Activated CD4-positive, alpha-beta T cell treated with anti-CD3 and anti-CD28 coated beads, Interleukin-2, Interleukin-4, amounts not matched to agents 100 ng/mL and 50 ng/mL, durations not matched to agents 16 hours and 8 hours (primary cell): ENCODE measurements at places on chromosomes 12 and 14.

DNA sequence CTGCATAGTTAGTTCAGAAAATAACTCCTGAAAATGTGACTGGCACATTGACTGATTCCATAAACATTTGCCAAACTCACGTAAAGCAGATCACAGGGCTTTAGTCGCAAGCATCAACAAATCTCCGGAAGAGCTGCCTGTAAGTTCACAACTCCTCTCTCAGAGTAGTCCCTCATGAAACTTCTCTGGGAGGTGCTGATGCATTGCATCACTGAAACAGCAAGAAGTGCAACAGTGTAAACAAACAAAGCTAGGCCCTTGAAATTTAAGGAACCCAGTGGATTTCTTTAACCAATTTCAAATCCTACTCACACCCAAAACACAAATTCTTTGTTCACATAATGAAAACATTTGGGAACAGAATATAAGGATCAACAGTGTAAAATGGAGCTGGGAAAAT lies 1691.7 kb upstream of the FLRT2 start:
- DNase-seq, result no peak

DNA sequence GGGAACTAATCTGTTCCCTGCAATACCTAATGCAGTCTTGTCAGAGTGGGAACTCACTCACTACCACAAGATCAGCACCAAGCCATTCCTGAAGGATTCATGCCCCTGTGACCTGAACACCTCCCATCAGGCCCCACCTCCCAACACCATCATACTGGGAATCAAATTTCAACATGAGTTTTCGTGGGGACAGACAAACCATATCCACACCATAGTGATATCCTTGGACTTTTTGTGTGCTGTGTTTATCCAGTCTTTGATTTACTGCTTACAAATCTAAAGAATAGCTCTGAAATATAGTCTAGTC lies 243.5 kb downstream of the FBXL14 start:
- no peak for DNase-seq

DNA sequence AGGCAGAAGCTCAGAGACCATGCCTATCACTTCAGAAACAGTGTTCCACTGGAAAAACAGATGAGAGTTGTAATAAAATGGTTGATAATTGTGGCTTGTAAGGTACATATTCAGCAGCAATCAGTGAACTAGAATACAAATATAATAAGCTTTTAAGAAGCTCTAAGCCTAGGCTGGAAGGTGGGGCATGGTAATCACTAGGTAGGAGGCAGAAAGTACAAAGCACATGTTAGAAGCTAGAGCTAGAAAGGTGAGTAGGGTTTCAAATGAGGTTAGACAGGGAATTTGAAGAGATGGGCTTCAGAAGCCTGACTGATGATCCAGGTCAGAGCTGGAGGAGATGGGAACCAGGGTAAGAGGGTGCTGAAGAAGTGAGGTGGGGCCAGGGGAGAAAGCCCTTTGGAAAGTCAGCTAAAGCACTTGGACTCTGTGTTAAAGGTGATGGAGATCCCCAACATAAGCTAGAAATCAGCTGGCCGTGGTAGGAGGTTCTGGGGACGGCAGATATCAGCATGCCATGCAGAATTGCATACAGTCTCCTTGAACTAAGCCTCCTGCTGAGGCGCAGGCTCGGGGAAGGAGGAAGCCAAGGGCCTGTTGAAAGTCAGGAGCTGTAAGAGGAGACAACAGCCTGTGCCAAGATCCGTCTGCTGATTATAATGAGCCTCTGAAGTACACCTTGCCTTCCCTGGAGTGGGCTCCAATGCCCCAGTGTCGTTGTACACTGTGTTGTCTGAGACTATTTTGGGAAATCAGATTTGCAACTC lies 659.4 kb downstream of the BCL11B start:
- DNase-seq, result no peak

- DNase-seq, result no peak
Measured at GRCh38 chr12:10638728-10639127, 25.3 kb upstream of the MAGOHB start.

GRCh38 chr12:12892681-12893141 lies 1.3 kb downstream of the GPRC5A start:
- DNase-seq, result no peak

- DNase-seq, result peak; percentile 85
Measured at GRCh38 chr14:93970965-93971634, 5.3 kb downstream of the ASB2 start.

DNA sequence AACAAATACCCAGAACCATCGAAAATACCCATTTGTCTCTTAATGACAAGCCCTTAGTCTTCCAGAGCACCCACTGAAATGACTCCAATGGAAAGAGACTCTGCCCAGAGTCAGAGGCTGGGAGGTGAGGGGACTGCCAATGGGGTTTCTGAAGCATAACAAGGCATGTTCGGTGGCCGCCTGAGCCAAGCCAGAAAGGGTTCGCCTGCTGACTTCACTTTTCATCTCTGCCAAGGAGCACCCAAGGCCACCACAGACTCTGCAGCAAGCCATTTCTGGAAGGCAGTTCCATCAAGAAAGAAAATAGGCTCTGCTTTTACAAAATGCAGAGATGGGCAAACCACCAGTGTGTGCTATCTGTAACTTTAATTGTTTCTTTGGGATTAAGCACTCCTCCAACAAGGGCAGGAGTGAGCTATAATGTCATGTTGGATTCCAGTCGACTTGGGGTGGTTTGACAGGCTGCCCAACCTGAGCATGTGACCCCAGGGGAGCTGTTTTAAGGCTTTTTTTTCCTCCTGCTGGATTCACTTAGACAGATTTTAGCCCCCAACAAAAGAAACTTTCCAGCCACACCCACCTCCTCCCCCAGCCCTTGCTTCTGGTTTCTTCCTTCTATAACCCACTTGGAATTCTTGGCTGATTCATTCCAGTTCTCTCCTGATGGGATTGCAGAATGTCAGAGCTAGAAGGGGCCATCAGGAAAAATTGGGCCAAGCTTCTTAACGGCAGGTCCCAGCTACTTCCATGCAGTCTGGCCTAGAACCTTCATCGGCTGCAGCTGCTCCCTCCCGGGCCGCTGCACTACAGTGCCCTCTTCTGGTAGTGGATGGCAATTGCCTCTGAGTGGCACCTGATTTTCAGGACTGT lies 24.1 kb downstream of the CKAP4 start:
- DNase-seq, result peak; percentile 77

DNA sequence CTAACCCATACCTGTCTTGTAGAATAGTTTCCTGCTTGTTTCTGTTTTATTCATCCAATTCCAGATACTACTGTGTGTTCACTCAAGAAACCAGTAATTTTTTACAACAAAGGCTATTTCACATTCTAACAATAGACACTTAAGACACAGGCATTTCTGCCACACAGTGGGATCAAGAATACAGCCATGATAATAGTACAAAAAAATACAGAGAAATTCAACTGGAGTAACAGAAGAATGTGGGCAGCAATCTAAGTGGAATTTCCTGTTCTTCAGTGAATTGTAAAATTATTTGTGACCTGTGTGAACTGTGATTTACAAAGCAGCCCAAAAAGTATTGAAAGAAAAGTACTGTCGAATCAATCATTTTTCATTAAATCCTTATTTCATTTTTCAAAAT lies 282.9 kb downstream of the CCER1 start:
- DNase-seq, result no peak

DNA sequence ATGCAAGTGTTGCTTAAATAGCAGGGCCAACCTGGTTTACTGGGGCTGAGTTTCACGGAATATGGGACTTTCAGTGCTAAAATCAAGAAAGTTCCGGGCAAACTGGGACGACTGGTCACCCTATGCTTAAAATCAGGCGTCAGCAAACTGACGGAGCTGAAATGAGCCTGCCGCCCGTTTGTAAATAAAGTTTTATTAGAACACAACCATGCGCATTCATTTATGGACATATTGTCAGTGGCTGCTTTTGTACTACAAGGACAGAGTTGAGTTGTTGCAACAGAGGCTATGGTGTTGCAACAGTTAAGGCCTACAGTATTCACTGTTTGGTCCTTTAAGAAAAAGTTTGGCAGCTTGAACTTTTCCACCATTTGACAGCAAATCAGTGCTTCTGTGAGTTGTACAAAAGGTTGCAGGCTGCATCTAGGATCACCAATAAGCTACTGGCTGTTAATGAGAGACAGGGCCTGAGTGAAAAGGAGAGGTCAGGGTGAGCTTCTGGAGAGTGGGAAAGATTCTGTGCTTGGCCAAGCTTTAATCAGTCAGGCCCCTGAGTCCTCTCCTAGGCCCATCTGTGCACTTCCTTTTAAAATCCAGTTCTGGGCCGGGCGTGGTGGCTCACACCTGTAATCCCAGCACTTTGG lies 13.3 kb downstream of the SELPLG start:
- no peak for DNase-seq

DNA sequence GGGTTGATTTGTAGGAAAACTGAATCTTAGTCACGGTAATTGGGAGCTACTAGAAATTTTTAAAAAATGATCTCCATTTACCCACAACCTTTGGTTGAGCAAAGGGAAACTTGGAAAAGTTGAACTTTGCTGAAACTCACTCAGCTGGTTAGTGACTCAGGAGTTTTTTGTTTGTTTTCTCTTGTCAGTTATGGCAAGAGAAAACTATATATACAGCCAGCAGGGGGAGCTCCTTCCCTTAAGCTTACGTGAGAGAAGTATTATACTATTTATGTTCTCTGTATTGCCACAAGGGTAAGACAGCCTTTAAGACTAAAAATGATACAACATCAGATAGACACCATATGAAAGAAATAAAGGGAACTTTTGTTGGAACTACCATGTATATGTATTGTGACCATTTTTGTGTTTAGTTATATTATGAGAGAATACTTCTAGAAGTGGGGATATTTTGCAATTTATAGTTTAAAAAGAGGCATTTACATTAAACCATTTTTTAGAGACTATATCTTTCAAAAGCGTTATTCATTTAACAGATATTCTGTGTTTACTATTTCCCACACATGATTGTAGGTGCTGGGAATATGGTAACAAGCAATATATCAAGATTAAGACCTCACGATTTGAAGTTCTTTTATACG lies 28.1 kb upstream of the TBC1D30 start:
- peak; percentile 79 for DNase-seq

DNA sequence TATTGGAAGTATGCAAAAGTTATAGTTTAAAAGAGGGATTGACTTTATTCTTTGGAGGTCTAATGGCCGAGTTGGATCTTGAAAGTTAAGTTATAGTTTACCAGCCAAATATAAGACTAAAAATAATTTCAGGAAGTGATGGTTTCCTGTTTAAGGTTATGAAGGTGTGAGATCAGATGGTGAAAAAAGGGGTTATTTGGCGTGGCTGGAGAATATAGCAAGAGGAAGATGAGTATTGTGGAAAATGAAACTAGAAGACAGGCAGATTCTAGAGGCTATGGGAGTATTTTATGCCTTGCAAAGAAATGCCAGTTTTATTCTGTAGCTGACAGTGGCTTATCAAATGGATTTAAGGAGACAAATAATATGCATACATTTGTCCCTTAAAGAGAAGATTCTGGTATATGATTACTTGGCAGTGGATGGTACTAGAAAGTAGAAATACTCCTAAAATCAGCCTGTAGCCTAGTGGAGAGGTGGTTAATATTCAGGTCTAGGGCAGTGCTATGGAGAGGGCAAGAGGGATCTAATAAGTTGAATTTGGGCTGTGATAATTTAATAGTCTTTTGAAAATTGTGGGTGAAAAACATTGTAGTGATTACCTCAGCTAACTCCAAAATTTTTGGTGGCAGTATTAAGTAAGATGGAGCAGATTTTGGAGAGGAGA lies 1091.8 kb upstream of the ATXN7L3B start:
- DNase-seq, result no peak

DNA sequence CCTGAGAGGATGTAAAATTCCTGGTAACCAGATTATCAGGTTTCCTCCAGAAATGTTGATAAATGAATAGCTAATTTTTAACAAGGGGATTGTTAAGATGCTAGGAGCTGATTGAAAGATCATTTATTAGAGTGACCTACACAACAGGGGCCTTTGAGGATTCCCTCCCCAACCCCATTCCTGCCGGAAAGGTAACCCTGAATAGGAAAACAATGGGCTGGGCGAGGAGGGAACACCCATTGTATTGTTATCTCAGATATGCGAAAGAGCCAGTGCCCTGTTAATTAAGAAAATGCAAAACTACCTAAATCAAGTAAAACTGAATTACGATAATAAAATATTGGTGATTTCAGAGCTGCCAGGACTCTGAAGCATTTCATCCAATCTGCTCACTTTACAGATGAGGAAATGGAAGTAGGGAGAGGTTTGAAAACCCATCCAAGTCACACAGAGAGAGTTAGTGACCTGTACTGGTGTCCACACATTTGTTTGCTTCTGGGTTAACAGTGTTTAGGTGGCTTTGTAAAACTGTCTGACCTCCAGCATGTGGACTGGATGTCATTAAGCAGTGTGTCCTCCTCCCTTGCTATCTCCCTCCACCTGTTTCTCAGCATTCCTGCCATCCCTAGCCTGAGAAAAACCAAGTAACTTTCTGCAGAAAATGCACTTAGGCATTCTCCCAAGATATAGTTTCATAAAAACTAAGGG lies 214.8 kb downstream of the TTC6 start:
- no peak for DNase-seq

GRCh38 chr12:115008929-115009328 lies 325.0 kb upstream of the TBX3 start:
- no peak for DNase-seq

DNA sequence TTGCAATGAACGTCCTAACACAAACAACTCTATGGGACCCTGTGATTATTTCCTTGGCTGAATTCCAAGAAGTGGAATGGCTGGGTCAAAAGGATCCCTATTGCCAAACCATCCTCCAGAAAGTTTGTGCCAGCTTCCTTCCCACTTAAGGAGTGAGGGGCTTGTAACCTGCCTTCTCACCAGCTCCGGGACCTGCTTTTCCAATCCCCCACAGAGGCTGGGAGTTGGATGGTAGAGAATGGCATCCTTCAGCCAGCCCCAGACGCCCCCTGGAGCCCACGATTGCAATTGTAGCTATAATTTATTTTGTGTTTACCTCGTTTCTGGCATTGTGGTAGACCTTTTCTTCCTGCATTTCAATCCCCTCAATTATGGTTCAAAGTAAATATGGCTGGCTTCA lies 9.7 kb upstream of the ZDHHC22 start:
- no peak for DNase-seq

DNA sequence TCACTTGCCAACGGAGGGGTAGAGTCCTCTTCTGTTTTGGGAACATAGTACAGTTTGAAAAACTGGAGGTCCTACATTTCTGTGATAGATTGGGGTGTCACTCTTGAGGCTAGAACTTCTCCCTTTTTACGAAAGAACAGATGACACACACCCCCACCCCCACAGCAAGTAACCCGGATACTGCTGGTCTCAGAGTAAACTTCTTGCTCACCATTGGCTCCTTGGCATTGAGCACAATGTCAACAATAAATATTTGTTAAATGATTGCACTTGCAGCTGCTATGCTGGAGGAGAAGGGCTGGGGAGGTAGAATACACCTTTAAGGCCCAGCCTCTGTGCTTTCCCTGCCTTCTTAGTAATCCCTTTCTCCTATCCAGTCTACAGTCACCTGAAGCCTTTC lies 149.8 kb downstream of the TGFB3 start:
- no peak for DNase-seq

- DNase-seq, result no peak
Measured at GRCh38 chr12:72677139-72677538, 405.0 kb downstream of the TRHDE start.

DNA sequence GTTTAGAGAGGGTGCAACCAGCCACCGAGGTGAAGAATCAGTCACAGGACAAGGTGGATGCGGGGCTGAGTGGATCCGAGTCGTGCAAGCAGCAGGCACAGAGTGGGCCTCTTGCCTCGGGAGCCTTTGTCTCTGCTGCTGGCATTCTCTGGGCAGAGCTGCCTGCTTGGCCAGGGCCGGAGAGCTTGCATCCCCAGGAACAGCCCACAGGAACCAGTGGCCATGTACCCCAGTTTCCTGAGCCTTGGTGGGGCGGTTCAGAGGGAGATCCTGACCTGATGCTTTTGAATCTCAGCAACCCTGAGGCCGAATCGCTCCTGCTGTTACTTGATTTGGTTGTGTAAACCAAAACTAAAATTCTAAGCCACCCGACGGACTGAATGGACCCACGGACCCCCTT lies 50.1 kb upstream of the EIF5 start:
- no peak for DNase-seq
